Stromal cell of bone marrow (primary cell): ENCODE measurements at places on chromosomes 2 and 18.

GRCh38 chr2:194822097-194822496, 834.9 kb upstream of the SLC39A10 start:
- no peak for DNase-seq

GRCh38 chr18:2948038-2948437, 64.9 kb downstream of the LPIN2 start:
- DNase-seq = no peak

DNA sequence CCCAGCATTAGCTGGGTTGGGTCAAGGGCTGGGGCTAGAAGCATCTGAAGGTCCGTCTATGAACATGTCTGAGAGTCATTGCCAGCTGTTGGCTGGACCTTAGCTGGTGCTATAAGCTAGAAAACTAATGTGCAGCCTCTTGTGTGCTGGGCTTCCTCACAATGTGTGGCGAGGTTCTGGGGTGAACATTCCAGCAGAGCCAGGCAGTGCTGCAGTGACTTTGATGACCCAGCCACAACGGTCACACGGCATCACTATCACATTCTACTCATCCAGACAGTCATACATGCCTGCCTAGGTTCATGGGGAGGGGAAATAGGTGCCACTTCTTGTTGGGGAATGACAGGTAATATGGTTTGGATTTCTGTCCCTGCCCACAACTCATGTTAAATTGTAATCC, 260.5 kb downstream of the CYP26B1 start:
- no peak for DNase-seq

DNA sequence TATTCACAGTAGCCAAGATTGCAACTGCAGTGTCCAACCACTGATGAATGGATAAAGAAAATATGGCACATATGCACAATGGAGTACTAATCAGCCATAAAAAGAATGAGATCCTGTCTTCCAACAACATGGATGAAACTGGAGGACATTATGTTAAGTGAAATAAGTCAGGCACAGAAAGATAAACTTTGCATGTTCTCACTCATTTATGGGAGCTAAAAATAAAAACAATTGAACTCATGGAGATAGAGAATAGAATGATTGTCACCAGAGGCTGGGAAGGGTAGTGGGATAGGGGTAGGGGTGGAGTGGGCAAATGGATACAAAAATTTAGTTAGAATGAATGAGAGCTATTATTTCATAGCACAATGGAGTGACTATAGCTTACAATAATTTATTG, 305.5 kb upstream of the ETAA1 start:
- no peak for DNase-seq

DNA sequence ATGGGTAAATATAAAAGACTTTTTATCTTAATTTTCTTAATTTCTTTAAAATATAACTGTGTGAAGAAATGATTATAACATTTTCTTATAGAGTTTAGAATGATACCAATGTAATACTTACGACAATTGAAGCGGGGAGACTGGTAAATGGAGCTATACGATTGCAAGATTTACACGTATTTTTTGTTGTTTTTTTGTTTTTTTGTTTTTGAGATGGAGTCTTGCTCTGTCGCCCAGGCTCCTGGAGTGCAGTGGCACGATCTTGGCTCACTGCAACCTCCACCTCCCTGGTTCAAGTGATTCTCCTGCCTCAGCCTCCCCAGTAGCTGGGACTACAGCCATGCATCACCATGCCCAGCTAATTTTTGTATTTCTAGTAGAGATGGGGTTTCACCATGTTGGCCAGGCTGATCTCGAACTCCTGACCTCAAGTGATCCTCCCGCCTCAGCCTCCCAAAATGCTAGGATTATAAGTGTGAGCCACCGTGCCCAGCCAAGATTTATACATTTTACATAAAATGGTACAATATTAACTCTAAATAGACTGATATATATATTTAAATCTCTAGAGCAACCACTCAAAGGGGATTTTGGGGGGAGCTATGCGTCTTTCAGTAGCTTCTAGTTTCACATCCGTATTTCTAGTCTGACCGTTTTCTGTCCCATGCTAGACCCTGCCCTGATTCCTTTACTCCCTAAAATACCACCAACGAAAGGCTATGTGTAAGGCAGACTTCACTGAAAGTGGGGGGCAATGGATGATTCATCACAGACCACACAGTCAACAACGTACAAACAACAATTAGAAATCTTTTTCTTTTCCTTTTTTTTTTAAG, 28.2 kb upstream of the ATG16L1 start:
- no peak for DNase-seq

- no peak for DNase-seq
These were observed 68.9 kb downstream of the NDUFA10 start for GRCh38 chr2:239955989-239956817.

- no peak for DNase-seq
These were observed 1111.9 kb upstream of the GYPC start for GRCh38 chr2:125543968-125544514.

- DNase-seq = no peak
These were observed 286.9 kb downstream of the INSIG2 start for GRCh38 chr2:118374974-118375755.

GRCh38 chr2:147068071-147068470, 776.8 kb upstream of the ACVR2A start:
- DNase-seq = no peak

- no peak for DNase-seq
These were observed 1.8 kb upstream of the COBLL1 start for GRCh38 chr2:164843346-164843911.

- no peak for DNase-seq
These were observed 685.8 kb upstream of the HS6ST1 start for GRCh38 chr2:129004485-129004884.

GRCh38 chr2:122300758-122301157, 545.3 kb downstream of the TSN start:
- no peak for DNase-seq

DNA sequence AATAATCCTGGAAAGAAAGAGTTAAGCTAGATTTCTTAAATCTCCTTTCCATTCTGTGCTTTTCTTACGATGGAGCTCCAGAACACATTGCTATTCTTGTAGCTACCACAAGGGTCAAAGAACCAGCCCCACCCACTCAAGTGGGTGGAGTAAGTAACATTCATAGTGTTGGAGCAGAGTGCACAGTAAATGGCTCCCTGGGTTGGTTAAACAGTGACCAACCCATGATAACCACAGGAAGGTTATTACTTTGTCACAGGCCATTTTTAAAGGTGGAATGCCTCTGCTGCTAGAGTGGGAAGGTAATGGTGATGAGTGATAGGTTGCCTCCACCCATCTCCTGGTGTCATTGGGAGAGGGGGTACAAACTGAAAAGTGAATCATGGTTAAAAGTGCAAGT, 13.9 kb downstream of the ARPC2 start:
- DNase-seq = no peak

- no peak for DNase-seq
These were observed 14.3 kb downstream of the GATA6 start for GRCh38 chr18:22183698-22184170.

DNA sequence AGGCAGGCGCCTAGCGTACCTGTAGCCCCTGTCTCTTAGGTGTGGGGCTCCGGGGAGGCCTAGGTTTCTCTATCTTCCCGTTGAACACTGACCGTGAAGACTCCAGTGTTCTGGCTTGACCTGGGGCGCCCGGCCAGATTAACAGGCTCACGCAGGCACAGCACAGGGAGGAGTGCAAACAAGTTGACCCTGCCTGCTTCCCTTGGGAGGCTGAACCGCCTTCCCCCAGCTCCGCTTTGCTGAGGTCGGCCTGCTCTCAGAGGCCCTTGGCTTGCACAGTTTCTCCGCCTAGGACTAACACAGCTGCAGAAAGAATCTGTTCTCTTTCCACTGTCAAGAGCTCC, 567 bp downstream of the PCYOX1 start:
- no peak for DNase-seq

DNA sequence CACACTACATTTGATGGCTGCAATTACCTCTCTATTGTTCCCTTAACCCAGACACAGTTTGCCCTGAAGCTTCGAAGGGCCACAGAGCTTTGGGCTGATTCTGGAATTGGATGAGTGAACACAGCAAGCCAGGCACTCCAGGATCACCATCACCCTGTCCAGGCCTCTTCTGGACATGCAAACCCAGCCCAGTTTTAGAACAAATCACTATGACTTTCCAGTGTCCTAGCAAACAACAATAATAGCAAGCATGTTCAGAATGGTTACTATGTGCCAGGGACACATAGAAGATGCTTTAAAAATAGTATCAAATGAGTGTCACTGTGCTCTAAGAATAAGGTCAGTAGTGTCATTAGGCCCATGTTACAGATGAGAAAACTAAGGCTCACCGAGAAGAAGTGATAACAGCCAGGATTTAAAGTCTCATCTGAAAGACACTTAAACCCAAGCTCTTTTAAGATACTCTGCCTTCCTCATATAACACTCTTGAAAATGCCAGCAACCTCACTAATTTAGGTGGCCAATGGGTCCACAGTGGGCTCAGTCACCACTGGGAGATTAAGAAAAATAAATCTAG, 191.7 kb upstream of the STK17B start:
- DNase-seq = no peak

- no peak for DNase-seq
These were observed 289.4 kb downstream of the AFF3 start for GRCh38 chr2:99852956-99853355.

DNA sequence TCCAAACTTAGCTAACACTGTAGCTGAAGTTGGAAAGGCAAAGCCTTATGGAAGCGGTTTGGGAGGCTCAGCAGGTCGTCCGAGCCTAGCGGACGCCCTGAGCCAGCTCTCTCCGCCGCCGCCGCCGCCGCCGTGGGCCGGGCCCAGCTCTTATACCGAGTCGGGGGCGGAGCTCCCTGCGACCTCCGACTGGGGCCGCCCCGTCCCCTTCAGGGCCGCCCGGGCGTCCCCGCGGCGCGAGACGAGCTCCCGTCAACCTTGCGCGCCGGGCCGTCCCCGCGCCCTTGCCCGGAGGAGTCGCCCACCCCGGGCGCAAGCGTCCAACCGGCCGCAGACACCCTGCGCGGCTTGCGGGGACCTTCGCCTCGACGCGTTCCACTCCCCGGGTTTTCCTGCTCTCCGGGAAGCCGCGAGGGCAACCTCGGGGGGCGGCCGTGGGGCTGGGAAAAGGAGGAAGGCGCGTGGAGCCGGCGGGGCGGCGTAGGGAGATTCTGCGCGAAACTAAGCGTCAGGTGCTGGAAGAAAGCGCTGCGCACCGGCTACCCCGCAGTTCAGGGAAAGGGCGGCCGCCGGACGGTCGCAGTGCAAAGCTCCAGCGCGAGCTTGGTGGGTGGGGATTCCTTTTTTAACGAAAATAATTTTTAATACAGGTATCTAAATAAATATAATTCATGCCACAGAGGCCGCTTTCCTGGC, at the start of gene SLC40A1:
SLC40A1 (minus strand) TSS at position 129 of the 696 bp plus-strand sequence. CDS start 326 bp downstream, outside the sequence.
- DNase-seq = no peak

- DNase-seq = no peak
These were observed 191.7 kb downstream of the THSD7B start for GRCh38 chr2:136957044-136957443.

GRCh38 chr2:213923543-213923942, 487.3 kb upstream of the VWC2L start:
- DNase-seq = no peak

DNA sequence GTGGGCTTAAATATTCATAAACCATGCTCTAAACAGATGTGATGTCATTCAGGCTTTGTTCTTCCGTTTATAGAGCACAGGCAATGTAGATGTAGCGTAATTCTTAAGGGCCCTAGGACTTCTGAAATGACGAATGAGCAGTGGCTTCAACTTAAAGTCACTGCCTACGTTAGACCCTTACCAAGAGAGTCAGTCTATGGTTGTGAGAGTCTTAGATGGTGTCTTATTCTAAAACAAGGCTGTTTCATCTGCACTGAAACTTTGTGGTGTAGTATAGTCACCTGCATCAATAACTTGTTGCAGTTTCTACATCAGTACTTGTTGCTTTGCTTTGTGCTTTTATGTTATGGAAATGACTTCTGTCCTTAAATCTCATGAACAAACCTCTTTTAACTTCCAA, 56.0 kb downstream of the PIK3C3 start:
- no peak for DNase-seq

GRCh38 chr2:195716466-195716865, 59.4 kb downstream of the SLC39A10 start:
- no peak for DNase-seq

- DNase-seq = no peak
These were observed 29.7 kb upstream of the ALLC start for GRCh38 chr2:3628241-3628679.

DNA sequence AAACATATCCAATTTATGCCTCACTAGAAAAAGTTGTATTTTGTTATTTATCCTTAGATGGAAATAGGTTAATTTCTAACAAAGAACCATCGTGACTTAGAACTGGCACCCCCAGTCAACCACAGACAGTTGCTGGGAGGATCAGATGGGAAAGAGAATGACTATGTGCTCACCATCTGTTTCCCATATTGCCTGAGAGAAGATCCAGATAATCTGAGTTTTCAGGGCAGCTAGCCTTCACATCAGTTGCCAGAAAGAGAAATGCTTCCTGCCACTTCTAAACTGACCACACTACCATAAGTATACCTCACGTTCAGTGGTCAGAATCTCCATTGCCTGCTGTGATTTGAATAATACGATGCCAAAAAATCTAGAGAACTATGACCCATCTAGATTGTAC, 28.4 kb upstream of the NEB start:
- DNase-seq = no peak

DNA sequence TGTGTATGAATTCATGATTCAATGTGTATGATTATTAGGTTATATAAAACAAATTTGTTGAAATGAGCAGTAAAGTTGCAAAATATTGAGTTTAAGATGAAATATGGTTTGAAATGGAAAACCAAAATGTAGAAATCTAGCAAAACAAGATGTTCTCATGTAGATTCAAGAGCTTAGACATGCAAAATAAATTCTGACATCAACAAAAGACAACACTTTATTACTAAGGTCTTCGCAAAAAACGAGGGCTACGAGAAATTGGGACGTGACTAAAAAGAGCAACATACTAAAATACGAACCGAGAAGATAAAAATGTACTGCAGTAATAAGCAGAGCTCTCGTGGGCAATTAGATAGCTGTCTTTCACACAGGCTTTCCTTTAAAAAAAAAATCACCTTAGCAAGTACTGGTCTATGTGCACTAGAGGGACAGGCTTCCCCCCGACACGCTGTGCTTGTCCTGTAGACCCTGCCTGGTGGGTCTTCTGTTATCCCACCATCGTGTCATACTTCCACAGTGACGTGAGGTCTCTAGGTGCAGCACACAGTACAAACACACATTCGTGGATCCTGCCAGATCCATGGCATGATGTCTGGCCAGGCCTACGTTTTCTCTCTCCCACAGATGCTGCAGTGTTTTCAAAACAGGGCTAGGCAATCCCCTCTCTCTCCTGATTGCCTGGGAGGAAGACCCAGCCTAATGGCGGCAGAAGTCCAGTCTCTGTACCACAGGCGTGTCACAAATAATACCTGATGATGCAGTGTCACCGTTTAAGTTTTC, 240.8 kb downstream of the TCF4 start:
- no peak for DNase-seq

GRCh38 chr2:165837122-165837521, 43.1 kb upstream of the GALNT3 start:
- no peak for DNase-seq

- DNase-seq = no peak
These were observed 75.3 kb downstream of the SMAD7 start for GRCh38 chr18:48875314-48875941.

DNA sequence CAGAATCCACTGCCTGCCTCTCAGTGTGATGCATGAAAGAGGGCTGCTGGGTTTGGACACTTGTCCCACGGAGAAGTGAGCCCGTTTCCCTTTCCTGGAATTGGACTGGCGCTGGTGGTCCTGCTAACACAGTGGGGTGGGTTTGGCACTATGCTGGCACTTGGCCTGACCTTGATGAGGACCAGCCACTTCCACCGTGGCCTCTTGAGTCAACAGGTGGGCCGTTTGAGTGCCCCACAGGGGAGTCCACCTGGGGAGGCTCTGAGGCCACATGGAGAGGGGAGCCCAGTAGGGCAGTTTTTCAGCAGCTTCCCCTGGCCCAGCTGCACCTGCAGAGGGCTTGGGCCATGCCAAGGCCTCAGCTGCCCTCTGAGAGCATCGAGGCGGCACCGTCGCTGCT, 56.5 kb downstream of the MBP start:
- DNase-seq = no peak
